ENCODE measurements at places on chromosomes 7 and 10. TPM values are rescaled to one million over a fixed set of nuclear protein-coding genes. Genes with fewer than 3 reads are reported as not detected.

The PDZD7 gene
- 0.97 TPM for total RNA-seq

The GDF10 gene
- 0.34 TPM for total RNA-seq

The FEZF1 gene
- total RNA-seq, result 0.20 TPM

GRCh38 chr10:43121444-43121843 is 16.8 kb upstream of the CSGALNACT2 start:
- H3K4me3 ChIP-seq, result no peak overlapping the region
- DNase-seq, result no peak
- H3K27me3 ChIP-seq, result no peaks in the 10 kb centered on the region

DNA sequence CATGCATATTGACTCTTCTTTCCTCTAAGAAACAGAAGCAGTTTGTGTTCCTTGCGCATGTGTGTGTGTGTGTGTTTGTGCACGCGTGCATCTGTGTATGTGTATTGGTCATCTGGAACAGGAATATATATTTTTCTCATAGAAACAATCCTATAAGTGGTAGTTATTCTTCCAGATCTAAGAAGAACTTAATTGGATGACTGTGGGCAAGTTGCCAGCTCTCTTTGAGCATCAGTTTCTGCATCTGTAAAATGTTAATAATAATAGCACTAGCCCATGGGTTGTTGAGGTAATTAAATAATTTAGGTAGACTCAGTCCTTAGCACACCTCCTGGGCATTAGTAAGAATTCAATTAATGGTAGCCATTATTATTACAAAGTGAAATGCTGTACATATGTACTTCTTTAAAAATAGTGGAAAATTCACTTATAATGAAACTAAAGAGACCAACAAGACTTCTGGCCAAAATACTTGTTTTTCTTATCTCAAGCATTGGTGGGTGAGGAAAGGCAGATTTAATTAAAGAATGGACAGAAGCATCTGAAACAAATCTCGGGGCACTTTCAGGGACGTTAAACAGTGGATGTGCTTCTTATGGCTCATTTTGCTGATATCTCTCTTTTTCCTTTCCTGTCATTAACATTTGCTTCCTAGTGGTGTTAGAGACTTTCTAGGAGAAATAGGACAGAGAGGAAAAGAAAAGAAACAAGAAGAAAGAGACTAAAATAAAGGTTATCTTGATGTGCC is 124.9 kb upstream of the HABP2 start:
- no peaks in the 10 kb centered on the region for H3K27me3 ChIP-seq
- H3K27ac ChIP-seq, result no peak overlapping the region
- H3K4me3 ChIP-seq, result no peak overlapping the region
- no peaks in the 10 kb centered on the region for H3K4me1 ChIP-seq
- H3K36me3 ChIP-seq, result no peaks in the 10 kb centered on the region

- H3K4me3 ChIP-seq, result no peak overlapping the region
- no peak overlapping the region for H3K27ac ChIP-seq
- no peak for DNase-seq
- no peaks in the 10 kb centered on the region for H3K27me3 ChIP-seq
Observed at GRCh38 chr7:117962366-117962994, 89.2 kb upstream of the CTTNBP2 start.

- no peak for DNase-seq
- no peaks in the 10 kb centered on the region for H3K4me1 ChIP-seq
- H3K36me3 ChIP-seq, result no peaks in the 10 kb centered on the region
- no peaks in the 10 kb centered on the region for H3K27me3 ChIP-seq
- no peak overlapping the region for H3K4me3 ChIP-seq
- H3K27ac ChIP-seq, result no peak overlapping the region
Observed at GRCh38 chr7:101719123-101719470, 90.0 kb upstream of the MYL10 start.
